WTC11 (cell line): ENCODE measurements at places on chromosomes 12 and 14.

DNA sequence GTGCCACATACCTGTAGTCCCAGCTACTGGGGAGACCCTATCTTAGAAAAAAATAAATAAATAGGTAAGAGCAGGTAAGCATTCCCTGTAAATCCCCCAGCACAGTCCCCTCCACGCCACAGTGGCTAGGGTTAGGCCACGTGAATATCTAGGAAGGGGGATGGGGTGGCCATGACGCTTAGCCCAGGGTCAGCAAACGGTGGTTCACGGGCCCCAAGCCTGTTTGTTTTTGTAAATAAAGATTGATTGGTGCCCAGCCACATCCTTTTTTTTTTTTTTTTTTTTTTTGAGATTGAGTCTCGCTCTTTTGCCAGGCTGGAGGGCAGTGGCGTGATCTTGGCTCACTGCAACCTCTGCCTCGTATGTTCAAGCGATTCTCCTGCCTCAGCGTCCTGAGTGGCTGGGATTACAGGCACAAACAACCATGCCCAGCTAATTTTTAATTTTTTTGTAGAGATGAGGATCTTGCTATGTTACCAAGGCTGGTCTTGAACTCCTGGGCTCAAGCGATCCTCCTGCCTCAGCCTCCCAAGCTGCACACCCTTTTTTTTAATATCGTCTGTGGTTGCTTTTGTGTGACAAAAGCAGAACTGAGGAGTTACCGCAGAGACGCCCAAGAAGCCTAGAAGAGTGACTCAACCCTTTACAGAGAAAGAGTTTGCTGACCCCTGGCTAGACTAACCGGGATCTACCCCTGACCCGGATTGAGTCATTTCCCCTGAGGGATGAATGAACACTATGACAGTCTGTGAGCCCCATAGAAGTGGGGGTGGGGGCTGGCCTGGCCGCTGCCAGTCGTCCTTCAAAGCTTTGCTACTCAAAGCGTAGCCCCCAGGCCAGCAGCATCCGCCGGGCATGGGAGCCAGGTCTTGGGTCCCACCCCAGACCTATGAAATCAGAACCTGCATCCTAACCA, 113.7 kb upstream of the NCOR2 start:
- peak; percentile 39 for DNase-seq

DNA sequence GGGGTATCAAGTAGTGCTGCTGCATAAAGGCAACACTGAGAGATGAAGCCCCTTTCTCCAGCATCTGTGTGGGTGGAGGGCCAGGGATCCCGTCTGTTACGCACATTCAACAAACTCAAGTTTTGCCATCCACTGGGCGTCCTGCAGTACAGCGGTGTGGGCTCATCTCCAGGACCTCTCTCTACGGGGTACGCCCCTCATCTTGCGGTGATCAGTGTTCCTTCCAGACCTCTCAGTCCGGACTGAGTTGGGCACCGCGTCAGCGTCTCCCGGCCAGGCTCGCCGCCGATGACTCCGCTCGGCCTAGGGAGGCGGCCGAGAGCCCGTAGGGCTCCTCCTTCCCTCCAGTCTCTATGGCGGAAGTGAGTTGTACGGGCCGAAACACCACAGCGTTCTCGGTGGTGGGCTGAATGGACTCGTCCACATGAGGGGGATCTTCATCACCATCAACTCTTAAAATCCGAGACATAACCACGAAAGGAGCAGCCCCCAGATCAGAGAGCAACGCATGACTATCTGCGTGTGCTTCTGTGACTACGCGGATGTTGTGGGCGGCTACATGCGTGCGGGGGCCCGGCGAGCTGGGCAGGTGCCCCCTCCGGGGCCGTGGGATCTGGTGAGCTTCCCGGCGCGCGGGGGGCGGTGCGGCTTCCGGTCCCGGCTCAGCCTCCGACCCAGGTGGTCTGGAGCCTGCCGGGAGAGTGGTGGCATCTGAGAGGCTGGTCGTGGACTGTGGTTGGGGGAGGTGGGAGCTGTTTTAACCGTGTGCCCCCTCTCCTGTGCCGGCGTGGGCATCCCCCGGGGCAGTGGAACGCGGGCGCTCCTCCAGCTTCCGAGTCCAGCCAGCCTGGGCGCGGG, at the start of gene ATG101:
Gene ATG101 (plus strand): TSS at position 652 of the 858 bp plus-strand sequence. CDS start 3,673 bp downstream, outside the sequence.
- peak; percentile 91 for DNase-seq

- no peak for DNase-seq
Measured at GRCh38 chr12:3352230-3352629, 138.8 kb upstream of the PRMT8 start.

DNA sequence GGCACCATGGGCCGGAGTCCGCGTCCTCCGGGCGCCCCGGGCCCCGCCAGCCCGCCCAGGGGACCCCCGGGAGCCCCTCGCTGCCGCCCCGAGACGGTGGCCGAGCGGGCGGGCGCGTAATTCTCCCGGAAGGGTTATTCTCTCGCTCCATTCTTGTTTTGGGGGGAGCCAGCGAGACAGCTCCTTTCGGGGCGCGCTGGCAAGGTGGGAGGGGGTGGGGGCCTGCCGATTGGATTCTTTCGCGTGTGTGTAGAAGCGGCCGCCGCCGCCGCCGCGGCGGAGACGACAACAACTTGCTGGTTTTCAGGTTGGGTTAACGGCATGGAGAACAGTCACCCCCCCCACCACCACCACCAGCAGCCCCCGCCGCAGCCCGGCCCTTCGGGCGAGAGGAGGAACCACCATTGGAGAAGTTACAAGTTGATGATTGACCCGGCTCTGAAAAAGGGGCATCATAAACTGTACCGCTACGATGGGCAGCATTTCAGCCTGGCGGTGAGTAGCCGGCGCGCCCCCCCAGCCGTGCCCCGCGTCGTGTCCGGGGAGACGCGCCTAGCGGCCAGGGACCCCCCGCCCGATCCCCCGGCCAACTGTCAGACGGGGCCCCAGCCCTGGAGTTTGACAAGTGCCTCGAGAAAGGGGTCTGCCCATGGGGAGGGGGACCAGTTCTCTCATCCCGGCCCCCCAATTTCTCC, 755 bp downstream of the SETD1B start:
- DNase-seq = no peak

GRCh38 chr14:21093769-21094681, 4.4 kb downstream of the ZNF219 start:
- DNase-seq = peak; percentile 78

DNA sequence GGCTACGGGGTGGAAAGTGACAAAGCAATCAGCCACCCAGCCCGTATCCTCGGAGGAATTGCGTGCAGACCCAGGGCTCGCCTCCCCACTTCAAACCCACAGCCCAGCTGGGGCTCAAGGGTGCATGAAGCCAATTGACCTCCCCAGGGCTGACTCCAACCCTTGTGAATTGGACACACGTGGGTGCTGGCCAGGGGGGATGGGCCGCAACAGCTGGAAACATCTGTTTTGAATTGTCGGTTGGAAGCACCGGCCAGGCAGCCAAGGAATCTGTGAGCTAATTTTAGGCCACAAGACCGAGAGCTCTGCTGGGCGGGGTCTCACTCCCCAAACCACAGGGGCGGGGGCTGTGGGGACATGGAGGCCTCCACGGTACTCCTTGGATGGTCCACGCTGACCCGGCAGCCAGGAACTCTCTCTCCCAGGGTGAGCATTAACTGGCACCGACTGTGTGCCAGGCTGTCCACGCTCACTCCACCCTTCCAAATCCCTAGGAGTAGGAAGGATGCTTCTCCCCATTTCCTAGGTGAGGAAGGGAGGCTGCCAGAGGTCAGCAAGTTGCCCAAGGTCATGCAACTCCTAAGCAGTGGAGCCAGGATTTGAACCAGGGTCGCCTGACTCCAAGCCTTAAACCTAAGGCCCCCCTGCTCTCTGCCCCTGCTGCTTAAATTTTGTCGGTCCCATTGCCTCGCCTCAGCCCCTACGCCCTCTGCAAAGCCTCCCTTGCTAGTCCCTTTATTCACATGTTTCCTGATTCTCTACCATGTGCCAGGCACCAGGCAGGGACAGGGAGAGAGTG, 11.9 kb upstream of the TMEM119 start:
- DNase-seq = no peak

DNA sequence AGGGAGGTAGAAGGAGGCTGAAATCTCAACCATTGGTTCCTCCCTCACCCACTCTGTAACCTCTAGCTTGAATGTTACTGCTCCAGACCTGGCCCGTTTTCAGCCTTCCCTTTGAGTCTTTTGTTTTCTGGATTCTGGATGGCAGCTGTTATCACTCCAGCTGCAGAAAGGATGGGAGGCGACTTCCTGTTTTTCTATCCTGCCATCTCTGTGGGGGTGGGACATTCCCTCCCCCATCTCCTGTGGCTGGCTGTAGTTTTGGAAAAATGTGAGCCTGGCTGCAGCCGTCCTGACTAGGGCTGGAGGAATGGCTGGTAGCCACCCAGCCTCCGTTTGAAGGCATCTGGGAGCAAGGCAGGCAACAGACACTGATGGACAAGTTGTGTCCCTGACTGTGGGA, 2.9 kb upstream of the PPFIBP1 start:
- DNase-seq = peak; percentile 27

DNA sequence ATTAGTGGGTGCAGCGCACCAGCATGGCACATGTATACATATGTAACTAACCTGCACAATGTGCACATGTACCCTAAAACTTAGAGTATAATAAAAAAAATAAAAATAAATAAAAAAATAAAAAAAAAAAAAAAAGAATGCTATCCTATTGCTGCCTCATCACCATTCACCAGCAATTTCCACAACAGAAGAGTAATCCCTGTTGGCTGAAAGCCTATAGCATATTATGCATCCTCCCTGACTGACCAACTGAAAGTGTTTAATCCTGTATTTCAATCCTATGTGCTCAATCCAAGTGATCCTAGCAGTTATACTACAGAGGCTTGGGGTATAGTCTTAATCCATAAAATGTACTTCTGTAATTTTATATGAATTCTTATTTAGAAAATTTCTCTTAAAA, 18.5 kb downstream of the DICER1 start:
- DNase-seq = no peak

GRCh38 chr12:92502417-92503028, 200.3 kb upstream of the PLEKHG7 start:
- DNase-seq = no peak

- DNase-seq = no peak
Measured at GRCh38 chr12:43396671-43397070, 155.3 kb downstream of the ADAMTS20 start.

- DNase-seq = no peak
Measured at GRCh38 chr12:20963762-20964161, 153.3 kb downstream of the SLCO1B3 start.
